ENCODE measurements at places on chromosomes 1 and 21.

DNA sequence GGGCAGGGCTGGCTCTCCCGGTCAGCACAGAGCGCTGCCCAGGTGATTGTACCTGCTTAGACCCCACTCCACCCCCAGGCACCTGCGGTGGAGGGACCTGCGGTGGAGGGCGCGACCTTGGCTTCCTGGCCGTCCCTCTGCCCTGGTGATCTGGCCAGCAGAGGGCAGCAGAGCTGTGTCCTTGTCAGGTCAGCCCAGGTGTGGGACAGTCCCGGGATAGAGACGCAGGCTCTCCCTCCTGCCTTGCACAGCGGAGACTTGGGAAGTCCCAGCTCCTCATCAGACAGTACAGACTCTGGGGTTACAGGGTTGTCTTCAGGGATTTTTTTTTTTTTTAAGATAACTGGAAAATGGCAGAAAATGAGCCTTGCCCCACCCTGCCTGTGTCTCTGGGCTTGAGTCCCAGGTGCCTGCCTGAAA lies 10.0 kb downstream of the SLX9 start:
- DNase-seq: no peak

- no peak for DNase-seq
These were observed 387.6 kb downstream of the CAMTA1 start for GRCh38 chr1:7172804-7173203.

DNA sequence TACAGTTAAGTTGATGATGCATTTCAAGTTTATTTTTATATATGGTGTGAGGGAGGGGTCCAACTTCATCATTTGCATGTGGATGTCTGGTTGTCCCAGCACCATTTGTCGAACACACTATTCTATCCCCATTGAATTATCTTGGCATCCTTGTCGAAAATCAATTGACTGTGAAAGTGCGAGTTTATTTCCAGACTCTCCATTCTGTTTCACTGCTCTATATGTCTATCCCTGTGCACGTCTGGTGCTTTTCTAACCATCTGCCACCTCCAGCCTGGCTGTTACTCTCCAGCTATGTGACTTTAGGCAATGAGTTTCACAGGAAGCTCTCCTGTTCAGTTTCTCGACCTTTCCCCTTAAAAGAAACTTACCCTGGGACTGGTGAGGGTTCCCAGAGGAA lies 137.1 kb upstream of the KLHDC7A start:
- DNase-seq: no peak

- no peak for DNase-seq
These were observed 152.3 kb upstream of the RGS18 start for GRCh38 chr1:192005976-192006375.

DNA sequence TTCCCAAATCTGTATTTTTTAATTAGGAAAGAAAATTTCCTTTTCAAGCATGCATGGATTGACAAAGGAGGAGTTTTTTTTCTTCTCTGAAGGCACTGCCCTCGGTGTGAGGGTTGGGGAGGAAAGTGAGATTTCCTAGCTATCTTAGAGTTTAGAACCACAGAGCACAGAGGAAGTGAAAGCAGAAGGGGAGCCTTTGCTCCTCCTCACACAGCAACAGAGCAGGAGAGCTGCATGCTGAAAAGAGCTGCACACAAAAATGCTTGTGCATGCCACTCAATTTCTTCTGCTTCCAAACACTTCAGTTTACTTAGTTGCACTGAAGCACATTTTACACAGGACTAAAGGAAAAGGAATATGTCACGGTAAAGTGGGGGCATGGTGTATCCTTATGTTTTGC lies 308.1 kb downstream of the GPATCH2 start:
- no peak for DNase-seq

- DNase-seq: no peak
These were observed 289.5 kb downstream of the RRAGC start for GRCh38 chr1:38569932-38570656.

DNA sequence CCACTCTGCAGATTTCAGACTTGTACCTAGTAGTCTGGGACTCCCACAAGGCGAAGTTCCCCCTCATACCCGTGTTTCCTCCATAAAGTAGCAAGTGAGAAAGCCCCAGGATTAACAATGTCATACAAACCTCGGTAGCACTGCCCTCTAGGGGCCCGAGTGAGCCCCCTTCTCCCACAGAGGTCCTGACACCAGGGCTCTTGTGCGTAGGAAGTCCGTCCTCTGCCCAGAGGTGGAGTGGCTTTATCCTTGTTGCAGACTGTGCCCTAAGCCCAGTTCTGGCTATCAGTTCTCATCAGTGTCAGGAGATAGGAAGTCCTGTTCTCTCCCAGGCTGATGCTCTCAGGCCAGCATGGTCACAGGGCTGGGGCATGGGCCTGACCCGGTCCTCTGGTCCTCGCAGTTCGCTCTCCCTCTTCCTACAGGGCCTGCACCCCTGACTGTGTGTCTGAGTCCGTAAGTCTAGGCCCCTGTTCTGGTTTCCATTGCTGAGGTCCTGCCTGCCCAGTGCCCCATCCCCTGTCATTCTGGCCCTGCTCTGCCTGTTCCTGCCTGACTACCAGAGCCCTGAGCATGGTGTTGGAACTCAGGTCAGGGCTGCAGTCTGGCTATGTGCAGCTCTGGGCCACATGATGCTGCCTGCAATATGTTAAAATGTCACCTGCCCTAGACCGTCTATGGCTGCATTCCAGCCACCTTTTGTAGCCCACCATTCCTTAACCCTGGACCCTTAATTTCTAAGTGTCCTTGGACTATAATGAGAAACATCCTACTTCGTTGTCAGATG lies 285.6 kb downstream of the ASTN1 start:
- DNase-seq: no peak

All from GF-D8 (cell line).